ENCODE measurements at places on chromosomes 3 and 15. TPM values are rescaled to one million over a fixed set of nuclear protein-coding genes. Genes with fewer than 3 reads are reported as not detected.

Gene BDH1
- 118 TPM for total RNA-seq

Gene SCAMP5
- 0.65 TPM for total RNA-seq

Gene KIAA1143
- total RNA-seq = 39.1 TPM

Gene SMAD6
- total RNA-seq = 0.41 TPM

Gene ZNF710
- 15.2 TPM for total RNA-seq

Gene EFCC1
- 0.38 TPM for total RNA-seq

Gene KBTBD12
- not detected for total RNA-seq

DNA sequence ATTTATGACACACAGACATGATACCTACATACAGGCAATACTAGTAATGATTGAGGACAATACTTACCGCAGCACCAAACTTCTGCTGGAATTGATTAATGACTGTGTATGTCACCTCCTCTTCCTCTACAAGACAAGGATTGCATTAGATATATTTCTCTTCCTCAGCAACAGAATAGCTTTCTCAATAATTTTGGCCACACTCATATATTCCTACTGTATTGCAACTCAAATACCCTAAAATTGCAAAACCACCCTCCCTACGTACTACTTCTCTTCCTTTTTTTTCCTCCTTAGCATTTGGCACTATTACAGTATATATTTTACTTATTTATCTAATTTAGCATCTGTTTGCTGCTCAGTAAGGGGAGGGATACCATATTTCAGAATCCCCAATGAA is 14.8 kb downstream of the EXD1 start:
- no peak for DNase-seq

GRCh38 chr3:14519406-14519805 is 20.7 kb downstream of the GRIP2 start:
- no peak for DNase-seq

DNA sequence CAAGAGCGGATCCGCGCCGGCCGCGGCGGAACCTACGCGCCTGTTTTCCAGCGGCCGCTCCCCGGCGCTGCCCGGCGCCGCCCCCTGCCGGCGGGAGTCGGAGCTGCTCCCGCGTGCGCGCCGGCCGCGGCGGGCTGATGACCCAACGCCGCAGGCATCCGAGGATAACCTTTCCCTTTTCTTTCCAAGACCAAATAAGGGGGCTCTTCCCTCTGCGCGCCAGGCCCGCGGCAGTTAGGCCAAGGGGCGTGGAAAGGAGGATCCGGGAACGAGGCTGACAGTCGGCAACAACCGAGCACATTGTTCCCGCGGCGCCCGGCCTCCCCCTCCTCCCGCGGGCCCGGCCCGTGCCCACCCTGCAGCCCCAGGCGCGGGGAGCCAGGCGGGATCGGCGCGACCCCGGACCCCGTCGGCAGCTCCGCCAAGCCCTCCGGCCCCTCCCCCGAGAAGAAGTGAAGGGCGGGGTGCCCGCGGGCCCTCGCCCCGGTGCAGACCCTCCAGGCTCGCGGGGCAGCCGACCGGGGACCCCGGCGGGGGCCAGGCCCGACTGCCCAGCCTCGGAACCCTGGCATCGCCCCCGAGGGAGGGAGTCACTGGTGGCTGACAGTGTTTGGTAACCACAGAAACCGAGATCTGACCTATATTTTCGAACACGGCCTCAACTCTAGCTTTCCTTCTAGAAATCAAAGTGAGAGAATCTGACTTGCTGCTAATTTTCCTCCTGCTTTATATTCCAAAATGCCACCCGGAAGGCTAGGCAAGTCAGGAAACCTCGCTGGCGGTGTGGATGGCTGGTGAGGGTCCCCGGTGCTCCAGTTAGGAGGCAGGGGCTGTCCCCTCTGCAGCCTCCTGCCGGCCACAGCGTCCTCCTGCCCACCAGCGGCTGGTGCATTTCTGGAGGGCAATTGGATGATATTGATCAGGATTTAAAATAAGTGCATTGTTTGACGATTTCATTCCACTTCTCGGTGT is 45.6 kb upstream of the SYNM start:
- DNase-seq = peak; percentile 39

GRCh38 chr3:52454250-52454937 is 553 bp upstream of the TNNC1 start:
- no peak for DNase-seq

All from activated CD8-positive, alpha-beta T cell treated with anti-CD3 and anti-CD28 coated beads for 36 hours (primary cell).